AG04450 (cell line): ENCODE measurements at places on chromosomes 2 and 18. TPM values are rescaled to one million over a fixed set of nuclear protein-coding genes. Genes with fewer than 3 reads are reported as not detected.

- DNase-seq: no peak
Measured at GRCh38 chr2:96685577-96686459, 43.3 kb downstream of the FER1L5 start.

GRCh38 chr2:98772536-98772935 lies 41.6 kb upstream of the MGAT4A start:
- no peak for DNase-seq

- DNase-seq: no peak
Measured at GRCh38 chr2:3575534-3576262, 638 bp downstream of the RPS7 start.

DNA sequence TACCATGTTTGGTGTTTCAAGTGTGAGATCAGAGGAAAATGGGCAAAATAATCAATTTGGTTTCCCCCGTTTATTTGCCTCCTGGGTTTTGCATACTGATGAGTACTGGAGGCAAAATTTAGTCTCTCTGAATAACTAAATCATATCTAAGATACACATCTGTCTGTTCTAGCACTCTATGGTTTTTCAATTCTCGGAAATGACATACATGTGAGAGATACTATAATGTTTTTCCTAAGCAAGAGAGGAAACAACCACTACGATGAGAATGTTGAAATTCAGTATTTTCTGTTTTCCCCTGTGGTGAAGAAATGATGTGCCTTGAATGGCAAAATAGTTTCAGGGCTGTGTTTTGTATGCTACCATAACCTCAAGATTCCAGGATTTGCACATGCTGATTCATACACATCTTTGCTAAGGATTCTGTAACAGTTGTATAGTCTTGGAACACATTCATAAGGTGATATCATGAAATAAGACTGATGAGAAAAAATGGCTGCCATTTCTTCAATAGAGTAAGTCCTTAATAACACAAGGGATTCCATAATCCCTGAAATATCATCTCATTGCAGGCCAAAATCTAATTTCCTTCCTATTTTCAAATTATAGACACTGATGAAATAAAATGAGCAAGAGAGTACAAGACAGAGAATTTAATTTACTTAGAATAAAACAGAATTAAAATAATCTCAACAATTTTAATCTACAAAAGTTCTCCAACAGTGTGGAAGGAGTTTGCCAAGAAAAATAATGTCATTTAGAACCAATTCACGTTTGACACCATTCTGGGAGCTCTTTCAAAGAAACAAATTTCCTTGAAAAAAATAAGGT lies 316.6 kb downstream of the FIGN start:
- no peak for DNase-seq

- no peak for DNase-seq
Measured at GRCh38 chr2:104755026-104755878, 98.7 kb upstream of the POU3F3 start.

The MAPRE3 gene
- polyA plus RNA-seq: 16.4 and 16.8 TPM in 2 replicates

GRCh38 chr2:191815010-191815409 lies 31.9 kb downstream of the CAVIN2 start:
- DNase-seq: no peak

The SPATA3 gene
- polyA plus RNA-seq: not detected in 2 replicates

DNA sequence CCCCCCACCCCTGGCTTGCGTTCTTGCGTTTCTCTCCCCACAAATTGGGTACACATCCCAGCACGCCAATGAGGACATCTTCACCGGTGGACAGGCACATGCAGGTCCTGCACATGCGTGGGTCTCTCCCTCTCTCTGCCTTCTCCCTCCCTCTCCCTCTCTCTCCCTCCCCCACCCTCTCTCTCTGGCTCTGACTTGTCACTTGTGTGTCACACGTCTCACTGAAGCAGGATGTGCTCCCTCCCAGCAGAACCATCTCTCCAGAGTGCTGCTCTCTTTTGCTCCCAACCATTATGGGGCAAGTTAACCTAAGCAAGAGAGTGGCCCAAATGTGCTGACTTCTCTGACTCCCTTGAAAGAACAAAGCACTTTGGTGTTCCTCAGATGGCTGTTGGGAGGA lies 120.8 kb upstream of the CAB39 start:
- no peak for DNase-seq

The CPO gene
- 0.12 TPM in 1 of 2 replicates, not detected in the other for polyA plus RNA-seq

DNA sequence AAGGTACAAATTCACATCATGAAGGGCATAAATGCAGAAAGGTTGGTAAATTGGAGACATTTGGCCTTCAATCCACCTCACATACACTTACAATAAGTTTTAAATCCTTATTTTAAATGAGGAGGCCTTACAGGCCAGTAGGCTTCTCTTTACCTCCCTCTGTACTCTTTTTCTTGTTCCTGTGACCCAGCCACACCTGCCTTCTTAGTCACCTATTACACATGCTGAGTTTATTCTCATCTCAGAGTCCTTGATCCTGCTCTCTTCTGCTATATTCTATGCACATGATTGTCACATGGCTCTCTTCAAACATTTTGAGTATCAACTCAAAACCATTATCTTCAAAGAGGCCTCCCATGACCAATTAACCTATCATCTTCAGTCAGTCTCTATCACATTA lies 491.5 kb downstream of the SATB2 start:
- DNase-seq: no peak
